NCI-H1694 (cell line): ENCODE measurements at places on chromosomes 4 and X.

GRCh38 chr4:150127757-150128156 is 49.5 kb downstream of the DCLK2 start:
- no peak for DNase-seq

DNA sequence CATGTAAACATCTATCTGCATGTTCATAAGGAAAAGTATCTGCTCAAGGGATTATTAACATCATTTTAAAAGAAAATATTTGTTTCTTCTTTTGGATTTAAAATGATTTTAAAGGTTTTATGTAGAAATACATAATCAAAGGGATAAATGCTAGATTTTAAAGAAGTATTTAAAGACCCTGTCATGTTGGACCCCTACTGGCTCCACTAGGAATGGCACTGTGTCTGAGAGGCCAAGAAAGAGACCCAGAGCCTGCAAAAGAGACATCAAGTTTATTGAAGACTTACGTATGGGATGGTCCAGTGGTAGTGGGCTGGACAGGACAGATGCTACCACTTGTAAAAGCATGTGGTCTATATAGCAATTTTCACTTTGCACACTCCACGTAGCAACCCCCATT is 78.7 kb upstream of the PCDH18 start:
- DNase-seq, result no peak

DNA sequence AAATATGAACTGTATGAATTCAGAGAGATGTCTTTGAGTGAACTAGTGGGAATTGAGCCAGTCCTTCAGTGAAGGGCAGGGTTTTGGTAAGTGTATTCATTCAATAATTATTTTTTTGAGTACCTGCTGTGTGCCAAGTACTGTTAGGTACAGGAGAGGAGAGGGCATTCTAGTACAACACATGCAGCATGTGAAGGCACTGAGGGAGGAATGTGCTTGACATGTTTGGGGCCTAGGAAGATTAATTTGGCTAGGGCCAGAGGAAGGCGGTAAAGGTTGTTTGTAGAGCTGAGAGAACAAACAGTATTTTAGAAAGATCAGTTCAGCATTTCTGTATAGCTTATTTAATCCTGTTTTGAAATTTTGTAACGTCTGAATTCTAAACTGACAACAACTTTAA is 27.8 kb downstream of the APOOL start:
- no peak for DNase-seq

GRCh38 chr4:44351069-44351468 is 97.5 kb downstream of the KCTD8 start:
- DNase-seq, result no peak

GRCh38 chrX:131812847-131813825 is 210.0 kb upstream of the STK26 start:
- DNase-seq, result no peak

DNA sequence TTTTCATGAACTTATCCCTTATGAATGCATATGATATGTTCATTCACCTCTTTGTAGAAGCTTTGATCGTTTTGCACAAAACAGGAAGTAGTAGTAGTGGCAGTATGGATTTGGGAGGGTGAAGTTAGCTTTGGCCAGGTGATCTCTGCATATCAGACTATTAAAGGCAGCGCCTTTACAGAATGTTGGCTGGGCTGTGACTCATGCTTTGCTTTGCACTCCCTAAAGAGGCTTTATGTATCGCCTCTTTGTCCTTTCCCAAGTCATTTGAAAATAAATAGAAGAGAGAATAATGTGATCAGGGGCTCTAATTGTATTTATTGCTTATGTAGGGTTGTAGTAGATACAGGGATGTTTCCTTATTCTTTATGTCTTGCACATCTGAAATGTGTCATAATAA is 50.4 kb downstream of the SHROOM3 start:
- no peak for DNase-seq

DNA sequence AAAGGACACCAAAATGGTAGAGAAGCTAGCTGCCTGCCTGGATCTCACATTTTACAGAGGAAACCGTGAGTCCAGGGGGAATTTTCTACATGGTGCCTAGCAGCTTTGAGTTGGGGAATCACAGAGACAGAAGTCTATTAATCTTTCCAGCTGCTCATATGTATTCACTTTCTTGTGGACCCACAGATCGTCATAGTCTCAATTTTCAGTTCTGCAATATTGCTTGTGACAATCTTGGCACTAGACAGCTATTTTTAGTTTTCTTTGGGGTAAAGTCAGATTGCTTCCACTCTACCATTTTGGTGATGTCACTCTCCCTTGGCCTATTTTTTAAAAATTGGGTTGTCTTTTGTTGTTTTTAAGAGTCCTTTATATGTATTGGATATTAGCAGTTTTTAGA is 233.4 kb upstream of the STK26 start:
- no peak for DNase-seq

DNA sequence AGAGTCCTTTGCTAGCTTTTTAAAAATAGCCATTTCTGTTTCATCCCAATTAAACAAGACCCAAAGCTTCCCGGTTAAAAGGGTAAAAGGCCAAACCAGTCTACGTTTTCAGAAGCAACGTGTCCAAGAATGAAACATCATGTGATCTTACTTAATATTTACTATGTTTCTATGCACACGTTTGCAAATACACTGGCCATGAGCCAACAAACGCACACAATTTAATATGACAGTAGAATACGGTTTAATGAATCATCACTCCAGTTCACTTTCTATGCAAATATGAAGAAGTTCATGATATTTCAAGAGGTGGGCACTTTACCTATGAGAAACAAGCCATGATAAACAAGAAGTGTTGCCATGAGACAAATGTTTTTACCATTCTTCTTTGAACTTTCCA is 4.3 kb downstream of the NR0B1 start:
- no peak for DNase-seq

DNA sequence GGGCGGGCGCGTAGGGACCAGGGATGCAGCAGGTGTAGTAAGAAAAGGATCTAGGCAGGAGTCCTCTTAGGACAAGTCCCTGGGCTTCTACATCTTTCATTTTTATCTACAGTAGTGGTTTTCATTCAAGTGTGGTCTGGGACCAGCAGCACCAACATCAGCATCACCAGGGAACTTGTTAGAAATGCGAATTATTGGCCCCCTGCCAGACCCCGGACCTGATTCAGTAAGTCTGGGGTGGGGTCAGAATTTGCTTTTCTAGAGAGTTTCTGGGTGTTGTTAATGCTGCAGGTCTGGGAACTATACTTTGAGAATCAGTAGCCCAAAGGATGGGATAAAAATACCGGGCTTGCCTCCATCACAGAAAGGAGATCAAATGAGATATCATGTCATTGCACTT is 1.3 kb upstream of the PCYT1B start:
- DNase-seq, result no peak

GRCh38 chr4:10565166-10565780 is 108.0 kb upstream of the ZNF518B start:
- no peak for DNase-seq

DNA sequence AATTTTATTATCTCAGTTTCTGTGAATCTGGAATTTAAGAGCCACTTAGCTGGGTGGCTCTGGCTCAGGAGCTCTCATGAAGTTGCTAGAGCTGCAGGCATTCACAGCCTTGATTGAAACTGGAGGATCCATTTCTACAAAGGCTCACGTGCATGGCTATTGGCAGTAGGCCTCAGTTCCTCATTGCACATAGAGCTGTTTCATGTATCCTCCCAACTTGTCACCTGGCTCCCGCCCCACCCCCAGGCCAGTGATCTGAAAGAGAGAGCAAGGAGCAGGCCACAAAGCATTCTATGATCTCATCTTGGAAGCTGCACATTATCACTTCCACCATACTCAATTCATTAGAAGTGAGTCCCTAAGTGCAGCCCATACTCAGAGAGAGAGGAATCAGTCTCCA is 18.5 kb upstream of the AP1AR start:
- no peak for DNase-seq

DNA sequence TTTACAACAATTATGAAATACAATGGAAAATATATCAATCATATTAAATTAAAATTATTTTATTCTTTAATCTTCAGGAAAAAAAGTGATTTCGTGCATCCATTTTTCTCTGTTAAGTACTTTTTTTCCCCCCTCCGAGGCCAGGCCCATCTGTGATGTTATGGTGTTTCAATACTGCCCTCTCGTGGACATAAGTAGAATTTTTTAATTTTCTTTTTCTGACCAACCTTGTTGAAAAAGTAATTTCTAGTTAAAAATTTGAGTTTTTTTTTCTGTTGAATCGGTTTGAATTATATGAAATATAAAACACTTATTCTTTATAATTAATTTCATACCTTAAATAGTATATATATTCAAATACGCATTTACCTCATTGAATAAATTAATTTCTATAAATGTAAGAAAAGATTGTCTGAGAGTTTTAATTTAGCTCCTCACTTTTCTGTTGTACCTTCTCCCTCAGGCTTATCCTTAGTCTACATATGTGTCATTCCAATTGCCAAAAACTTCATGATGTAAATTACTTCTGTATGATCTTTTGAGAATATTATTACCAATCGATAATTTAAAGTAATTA is 175.8 kb upstream of the TECRL start:
- peak; percentile 21 for DNase-seq

GRCh38 chr4:57051095-57051494 is 59.1 kb downstream of the IGFBP7 start:
- DNase-seq, result no peak

DNA sequence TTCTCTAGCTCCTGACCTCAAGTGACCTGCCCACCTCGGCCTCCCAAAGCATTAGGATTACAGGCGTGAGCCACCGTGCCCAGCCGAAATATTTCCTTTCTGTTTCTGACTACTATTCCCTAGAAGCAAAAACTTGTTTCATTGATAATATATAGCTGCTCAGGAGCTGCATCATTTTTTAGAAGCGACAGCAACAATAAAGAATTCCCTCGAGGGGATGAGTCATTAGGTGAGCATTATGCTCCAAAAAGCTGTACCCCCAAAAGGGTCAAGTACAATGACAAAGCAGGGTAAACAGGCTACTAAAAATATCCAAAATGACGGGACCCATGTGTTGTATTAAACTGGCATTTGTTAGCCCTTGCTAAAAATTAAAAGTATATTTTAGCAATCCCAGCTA is 67.0 kb downstream of the RBM47 start:
- DNase-seq, result no peak
